Activated naive CD8-positive, alpha-beta T cell treated with anti-CD3 and anti-CD28 coated beads, Interleukin-2, amount 10 ng/mL, durations not matched to agents 7 days and 5 days (primary cell): ENCODE measurements at places on chromosomes 7 and 10. TPM values are rescaled to one million over a fixed set of nuclear protein-coding genes. Genes with fewer than 3 reads are reported as not detected.

DNA sequence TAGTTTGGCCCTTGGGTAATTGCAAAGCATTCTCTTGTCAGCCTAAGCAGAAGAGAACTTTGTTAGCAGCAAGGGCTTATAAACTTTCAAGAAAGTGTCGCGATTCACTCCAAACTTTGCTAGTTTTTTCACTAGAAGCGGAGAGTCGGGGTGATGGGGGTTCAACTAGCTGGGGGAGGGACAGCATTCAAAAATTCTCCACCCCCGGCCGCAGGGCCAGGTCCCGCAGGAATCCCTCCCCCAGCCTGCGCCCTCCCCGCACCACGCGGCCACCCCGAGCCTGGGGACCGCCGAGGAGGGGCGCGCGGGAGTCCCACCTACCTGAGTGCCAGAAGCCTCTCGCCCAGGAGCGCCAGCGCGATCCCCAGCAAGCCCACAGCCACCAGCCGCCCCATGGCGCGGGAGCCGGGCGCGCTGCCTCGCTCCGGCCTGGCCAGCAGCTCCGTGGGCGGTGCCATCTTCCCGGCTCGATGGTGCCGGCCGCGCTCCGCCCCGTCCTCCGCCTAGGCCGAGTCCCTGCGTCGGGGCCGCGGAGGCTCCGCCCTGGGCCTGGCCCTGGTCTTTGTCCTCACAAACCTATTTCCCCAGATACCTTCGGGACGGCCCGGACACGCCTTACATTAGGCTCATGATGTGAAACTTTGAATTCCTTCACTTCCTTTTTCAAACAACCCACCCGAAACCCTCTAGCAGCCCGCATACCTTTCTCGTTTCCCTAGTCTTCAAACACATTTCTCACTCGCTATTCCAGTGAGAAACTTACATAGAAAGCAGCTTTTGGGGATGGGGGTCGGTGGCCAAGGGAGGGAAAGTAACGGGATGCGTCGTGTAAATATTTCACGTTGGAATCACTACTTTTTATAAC lies at the start of gene PON2:
Gene PON2, minus strand, starts transcription at position 472 of the 865 bp plus-strand sequence. Its CDS starts 77 bp downstream, at position 395.
- peak; percentile 63 for DNase-seq

ACBD7 gene
- 1.5 TPM for total RNA-seq

- peak; percentile 21 for DNase-seq
These were observed 135.3 kb downstream of the ARHGAP22 start for GRCh38 chr10:48469516-48470020.

DNA sequence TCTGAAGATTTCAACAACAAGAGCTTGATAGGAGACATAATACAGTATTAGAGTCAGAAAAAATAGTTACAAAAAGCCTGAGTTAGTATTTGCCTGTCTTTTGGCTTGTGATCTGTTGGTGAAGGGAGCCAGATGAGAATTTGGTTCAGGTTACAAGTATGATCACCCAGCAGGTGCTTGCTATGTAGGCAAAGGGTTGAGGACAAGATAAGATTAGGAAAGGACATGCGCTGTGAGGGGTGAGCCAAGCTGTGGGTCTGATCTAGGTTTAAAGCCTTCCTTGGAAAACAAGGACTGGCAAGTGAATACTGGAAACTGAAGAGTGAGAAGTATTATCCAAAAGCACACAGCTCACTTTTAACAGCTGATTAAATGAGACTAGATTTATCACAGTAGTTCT lies 28.7 kb upstream of the CD36 start:
- DNase-seq = no peak

FOXP2 gene
- not detected for total RNA-seq

GRCh38 chr7:47492716-47493325 lies 89.1 kb downstream of the TNS3 start:
- no peak for DNase-seq

DNA sequence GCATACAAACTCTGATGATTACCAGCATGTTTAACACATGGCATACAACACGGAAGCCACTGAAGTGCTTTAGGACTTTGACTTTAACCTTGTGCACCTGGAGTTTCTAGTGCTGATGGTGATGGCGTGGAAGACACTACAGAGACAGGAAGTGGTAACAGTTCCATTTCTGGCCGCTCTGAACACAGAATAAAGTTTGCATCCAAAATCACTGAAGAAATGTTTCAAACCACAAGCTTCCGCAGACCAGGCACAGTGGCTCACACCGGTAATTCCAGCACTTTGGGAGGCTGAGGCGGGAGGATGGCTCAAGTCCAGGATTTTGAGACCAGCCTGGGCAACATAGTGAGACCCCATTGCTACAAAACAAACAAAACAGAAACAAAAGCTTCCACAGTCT lies 40.3 kb upstream of the TNPO3 start:
- DNase-seq = peak; percentile 34

GRCh38 chr10:106999118-106999707 lies 165.3 kb downstream of the SORCS1 start:
- no peak for DNase-seq

STYXL1 gene
- 28.7 TPM for total RNA-seq

- no peak for DNase-seq
These were observed 156.6 kb downstream of the ADRA2A start for GRCh38 chr10:111233439-111233838.

DNA sequence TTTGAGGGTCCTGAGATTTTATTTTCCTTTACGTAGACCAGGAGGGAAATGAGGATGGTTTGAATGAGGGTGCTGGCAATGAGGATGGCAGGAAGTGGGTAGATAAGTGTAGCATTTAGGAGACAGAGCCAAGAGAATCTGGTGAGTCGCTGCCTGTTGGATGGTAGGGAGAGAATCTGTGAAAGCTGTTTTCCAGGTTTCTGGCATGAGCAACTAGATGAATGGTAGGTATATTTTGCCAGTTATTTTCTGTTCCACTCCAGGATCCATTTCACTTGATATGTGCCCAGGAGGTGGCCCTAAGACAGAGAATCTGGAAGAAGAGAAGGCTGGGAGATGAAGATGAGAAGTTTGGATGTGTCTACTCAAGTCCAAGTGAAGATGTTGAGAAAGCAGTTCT lies 63.3 kb upstream of the VIPR2 start:
- no peak for DNase-seq

DNA sequence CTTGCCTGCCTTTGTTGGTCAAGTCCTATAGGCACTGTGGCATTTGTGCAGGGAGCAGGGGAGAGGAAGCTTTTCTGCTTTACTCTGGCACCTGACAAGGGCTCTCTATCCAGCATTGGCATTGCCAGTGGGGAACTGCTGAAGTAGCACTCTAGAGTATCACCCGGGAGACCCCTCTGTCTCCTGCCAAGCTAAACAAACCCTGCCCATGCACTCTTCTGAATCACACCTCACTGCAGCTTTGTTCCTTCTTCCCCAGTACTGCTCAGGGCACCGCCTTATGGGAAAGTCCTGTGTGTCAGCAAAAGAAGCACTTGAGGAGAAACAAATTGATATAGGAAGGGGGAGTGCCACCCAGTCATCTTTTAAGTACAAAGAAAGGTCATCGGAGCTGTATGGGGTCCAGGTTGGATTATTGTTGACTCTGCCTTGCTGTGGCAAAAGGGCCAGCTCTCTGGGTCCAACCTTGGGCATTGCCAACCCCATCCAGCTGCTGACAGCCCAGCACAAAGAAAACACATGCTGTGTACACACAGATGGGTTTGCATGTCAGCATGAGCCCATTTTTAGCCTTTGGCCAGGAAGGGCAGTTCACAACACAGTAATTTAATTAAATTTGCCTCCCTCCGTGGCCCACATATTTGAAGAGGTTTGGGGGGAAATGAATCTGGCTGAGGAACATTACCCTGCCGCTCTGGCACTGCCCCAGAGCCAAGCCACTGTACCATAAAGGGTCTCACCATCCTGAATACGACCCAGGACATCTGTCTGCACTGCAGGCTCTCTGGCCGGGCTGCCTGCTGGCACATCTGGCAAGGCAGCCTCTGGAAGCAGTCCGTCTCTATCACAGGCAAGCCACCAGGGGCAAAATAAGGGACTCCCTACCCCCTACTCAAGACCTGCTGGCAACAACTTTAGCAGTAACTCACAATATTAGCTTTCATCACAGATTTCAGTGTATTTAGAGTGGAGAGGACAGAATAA lies 13.1 kb downstream of the LRRC4 start:
- no peak for DNase-seq

ARHGAP22 gene
- 0.30 TPM for total RNA-seq

KIAA1549 gene
- 1.1 TPM for total RNA-seq

PARD3 gene
- total RNA-seq = 0.48 TPM
